Omental fat pad (tissue), 4 donors: ENCODE measurements at places on chromosomes 5 and 9.

DNA sequence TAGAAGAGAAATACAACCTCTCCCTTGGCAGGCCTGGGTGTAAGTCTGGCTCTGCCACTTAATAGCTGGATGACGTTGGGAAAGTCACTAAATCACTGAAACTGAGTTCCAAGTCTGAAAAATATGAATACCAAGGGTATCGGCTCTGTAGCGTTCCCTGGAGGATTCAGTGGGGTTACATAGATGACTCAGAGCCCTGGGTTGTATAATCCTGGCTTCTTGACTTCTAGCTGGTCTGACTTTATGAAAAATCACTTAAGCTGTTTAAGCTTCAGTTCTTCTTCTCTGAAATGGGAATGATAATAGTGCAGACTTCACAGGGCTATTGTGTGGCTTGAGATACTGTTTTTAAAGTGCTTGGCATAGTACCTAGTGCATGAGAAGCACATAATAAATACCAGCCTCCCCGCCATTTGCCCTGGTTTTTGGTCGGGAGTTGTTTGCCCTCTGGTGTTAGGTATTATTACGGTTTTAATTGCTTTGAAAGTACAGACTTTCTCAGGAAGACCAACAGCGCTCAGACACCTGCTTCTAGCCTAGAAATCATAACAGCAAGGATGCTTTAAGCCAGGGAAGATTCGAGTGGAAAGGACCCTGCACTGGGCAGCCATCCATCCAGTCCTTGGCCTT is 43.0 kb downstream of the CYFIP2 start:
- no peak for DNase-seq

DNA sequence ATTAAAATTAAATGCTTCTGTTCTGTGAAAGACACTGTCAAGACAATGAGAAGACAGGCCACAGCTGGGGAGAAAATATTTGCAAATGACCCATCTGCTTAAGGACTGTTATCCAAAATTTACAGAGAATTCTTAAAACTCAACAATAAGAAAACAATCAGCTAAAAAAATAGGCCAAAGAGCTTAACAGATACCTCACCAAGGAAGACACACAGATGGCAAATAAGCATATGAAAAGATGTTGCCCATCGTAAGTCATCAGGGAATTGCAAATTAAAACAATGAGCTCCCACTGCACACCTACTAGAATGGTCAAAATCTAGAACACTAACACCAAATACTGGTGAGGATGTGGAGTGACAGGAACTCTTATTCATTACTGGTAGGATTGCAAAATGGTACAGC is 10.3 kb downstream of the WNK2 start:
- no peak for DNase-seq

DNA sequence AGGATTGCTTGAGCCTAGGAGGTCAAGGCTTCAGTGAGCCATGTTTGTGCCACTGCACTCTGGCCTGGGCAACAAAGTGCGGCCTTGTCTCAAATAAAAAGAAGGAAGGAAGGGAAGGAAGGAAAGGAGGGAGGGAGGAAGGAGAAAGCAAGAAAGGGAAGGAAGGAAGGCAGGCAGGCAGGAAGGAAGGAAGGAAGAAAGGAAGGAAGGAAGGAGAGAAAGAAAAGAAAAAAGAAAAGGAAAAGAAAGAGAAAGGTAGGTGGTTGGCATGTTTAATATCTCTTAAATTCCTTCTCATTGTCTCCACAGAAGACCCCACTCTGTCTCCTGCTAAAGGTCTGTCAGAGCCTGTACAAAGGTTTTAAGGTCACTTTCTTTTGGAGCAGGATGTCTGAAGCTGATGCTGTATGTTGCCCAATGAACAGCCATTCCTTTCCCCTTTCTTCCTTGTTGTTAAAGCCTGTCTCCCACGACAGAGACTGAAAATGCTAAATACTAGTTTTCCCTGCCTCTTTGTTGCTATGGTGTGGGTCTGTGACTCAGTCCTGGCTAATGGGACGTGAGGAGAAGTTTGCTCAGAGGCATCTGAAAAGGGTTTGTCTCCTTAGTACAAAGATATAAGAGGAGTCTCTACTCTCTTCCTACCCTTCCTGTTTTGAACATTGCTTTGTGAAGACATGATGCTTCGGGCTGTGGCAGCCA is 213.3 kb downstream of the PCSK1 start:
- DNase-seq, result no peak

- DNase-seq, result no peak
These were observed 29.6 kb upstream of the LCP2 start for GRCh38 chr5:170327168-170327567.

GRCh38 chr9:29648601-29649000 is 2075.3 kb upstream of the C9orf72 start:
- DNase-seq, result no peak

DNA sequence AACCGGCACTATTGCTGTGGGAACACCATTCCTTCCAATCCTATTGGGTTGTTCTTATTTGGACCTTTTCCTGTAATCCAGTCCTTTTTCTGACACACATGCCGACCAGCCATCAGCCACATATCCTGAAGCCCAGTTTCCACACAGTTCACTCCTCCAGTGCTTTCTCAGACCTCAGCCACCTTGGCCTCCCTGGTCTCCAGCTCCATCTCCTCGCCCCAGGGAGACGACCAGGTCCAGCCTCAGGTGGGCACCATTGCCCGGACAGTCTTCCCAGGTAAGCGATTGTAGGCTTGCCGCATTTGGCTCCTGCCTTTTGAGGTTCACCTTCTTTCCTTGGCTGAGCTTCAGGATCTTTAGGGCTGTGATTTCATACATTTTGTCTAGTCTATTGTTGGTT is 15.2 kb upstream of the TERT start:
- no peak for DNase-seq

DNA sequence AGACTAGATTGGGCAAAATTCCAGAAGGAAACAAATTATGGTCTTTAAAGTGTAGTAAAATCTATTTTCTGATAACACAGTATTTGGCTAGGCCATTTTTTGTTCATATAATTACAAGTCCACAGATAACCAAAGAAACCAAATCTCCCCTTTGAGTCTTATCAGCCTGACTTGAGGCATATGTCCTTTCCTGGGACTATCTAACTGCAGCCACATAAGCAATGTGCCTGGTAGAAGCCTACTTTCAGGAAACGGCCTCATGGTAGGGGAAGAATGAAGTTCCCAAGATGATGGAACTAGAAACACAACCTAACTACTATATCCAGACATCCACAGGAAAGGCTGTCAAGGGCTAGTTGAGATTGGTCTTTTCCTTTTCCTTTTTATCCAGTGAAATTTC is 130.0 kb downstream of the PIK3R1 start:
- no peak for DNase-seq

DNA sequence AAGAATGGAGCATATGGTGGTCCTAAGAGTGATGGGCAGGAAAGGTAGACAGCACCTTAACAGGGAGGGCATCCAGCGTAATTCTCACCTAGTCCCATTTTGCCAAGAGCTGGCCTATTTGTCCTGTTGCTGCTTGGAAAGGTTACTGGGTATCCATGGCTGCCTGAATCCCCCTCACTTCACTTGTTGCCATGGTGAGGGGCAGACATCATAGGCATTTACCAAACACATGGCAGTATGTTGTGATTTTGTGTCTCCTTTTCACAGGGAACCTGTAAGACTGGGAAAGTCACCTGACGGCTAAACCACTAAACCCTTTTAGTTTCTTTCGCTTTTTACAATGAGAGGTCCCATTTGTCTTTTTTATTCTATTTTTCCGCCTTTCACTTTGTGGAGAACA is 227.1 kb downstream of the CD180 start:
- no peak for DNase-seq

GRCh38 chr9:97694769-97695168 is 2.4 kb downstream of the XPA start:
- no peak for DNase-seq

GRCh38 chr9:96020300-96020791 is 144.9 kb downstream of the ERCC6L2 start:
- DNase-seq, result no peak

- no peak for DNase-seq
These were observed 26.0 kb downstream of the SKP2 start for GRCh38 chr5:36177715-36178523.

- DNase-seq, result no peak
These were observed 13.3 kb upstream of the PITX1 start for GRCh38 chr5:135047347-135047695.

DNA sequence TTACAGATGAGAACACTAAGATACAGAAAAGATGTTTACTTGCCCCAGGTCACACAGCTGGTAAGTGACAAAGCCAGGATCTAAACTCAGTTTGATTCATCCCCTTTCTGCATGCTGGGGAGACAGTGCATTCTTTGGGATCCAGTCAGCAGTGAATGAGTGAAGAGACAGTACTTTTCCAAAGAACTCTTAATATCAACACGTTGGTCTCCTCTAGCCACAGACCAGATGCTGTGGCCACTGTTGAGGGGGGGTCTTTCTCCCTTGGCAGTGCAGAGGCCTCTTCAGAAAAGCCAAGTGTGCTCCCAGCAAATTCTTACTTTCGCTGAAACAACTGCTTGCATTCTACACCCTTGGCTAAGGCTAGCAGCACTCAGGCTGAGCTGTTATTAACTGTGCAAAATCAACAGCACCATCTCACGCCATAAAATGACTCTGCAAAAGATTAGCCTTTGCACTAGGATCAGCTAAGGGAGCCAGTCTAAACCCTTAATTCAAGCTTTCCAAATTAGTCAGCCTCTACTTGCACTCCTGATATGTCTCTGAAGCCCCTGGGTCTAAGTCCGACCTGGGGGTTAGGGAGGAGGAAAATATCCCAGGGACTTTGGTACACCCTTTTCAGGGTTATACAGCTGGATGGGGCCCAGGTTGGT is 4.8 kb upstream of the TMEM171 start:
- DNase-seq, result no peak

DNA sequence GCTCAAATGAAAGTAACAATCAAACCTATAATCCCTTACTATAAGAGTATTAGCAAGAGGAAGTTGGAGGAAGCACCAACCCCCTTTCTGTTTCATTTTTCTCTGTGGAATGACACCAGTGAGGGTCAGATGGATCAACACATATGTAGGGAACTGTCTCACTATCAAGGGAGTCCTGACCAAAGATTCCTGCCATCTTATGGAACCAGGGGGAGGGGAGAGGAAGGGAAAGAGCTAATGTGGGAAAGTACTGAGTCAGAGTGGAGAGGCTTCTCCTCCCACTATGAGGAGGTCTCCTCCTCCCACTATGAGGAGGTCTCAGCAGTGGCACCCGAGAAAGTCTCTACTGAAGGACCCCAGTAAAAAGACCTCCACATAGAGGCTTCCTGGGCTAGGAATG is 73.3 kb upstream of the PCSK1 start:
- DNase-seq, result no peak

DNA sequence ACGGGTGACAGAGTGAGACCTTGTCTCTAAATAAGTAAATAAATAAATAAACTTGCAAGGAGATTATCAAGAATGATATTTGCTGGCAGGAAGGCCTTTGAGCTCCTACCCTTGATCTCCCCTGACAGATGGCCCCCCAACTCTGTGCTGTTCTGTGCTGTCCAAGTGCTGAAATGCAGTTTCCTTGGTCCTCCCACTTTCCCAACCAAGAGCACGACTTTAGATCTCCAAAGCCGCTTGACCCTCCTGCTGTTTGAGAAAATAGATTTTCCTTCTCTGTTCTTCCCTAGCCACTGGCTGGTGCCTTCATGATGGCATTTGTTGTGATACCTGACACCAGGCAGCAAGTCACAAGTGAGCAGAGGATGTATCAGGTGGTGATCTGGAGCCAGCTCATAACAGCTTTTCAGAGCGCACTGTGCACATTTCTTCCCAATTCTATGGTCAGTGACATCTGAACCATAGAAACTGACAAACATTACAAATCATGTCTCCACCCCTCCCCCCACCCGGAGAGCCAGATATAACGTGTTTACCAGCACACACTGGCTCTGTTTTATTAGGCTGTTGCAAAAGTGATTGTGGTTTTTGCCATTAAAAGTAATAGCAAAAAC is 80.0 kb upstream of the PUM3 start:
- DNase-seq, result no peak

DNA sequence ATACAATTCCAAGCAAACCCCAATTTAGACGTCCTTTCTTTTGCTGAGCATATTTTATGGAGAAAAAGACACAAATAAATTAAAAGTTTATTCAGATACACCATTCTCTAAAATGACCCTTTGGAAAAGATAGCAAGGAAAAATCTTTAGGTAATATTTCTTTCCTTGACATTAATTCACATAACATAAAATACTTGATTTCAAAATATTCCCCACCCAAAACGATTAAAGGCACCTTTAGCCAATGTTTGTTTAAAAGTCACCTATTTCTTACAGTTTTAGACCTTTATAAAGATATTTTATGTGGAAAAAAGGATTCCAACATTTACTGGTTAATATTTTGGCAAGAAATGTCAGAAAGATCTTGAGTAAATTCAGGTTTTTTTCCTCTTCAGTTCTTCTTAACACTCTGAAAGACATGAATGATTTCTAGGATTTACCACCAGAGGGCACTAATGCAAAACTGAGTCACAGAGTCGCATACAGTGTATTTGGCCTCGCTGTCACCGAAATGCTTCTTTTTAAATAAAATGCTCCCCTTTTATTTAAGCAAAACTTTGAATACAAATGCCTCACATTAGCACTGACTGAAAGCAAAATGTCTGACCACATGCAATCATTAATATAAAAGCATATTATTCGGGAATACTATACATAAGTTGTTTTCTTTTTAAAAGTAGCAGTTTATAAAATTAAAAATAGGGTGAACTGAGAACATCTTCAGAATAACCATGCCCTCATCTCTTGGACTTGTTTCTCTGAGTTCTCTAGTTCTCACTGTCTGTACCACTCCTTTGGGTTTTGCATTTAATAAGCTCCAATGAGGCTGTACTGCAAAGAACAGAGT is 122.5 kb downstream of the SLC1A3 start:
- DNase-seq, result no peak

- no peak for DNase-seq
These were observed 776 bp upstream of the RANBP17 start for GRCh38 chr5:170860818-170861666.

DNA sequence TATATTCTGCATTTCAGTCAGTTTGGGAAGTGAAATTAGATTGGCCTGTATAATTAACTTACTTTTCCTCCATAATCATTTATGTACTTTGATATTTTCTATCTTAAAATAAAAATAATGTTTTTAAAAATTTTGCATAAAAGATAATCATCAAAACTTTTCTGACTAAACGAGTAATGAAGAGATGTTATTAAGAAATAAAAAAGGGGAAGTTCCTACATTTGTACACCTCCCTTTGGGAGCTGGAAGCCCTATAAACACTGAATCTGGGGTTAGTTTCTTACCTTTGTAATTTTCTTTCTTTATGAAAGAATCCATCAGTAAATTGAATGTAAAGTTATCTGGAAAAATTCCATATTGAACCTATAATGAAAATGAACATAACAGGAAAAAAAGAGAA is 86.2 kb downstream of the MRPS27 start:
- no peak for DNase-seq

- no peak for DNase-seq
These were observed 48.7 kb downstream of the SLC36A1 start for GRCh38 chr5:151496041-151496484.

DNA sequence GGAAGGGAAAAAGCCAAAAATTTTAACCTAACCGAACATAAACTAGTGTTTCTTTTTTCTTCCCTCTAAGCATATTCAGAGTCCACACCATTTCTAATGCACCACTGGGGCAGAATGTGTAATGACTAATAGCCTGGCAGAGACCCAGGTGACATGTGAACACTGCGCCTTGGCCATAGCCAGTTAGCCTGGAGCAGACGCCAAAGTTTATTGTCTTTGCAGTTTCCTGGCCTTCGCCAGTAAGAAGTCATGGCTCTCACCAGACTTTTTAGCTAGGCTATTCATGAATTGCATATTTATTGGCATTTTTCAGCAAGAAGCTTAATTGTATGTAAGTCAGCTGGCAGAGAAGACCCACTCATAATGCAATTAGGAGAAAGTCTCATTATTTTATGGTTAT is 182.8 kb upstream of the SLC27A6 start:
- no peak for DNase-seq

GRCh38 chr9:137294681-137295237 is 7.3 kb downstream of the NRARP start:
- DNase-seq, result no peak
